BJ (cell line): ENCODE measurements at places on chromosomes 1 and 21.

GRCh38 chr1:57422271-57423134 lies 1.4 kb downstream of the DAB1 start:
- DNase-seq = no peak

DNA sequence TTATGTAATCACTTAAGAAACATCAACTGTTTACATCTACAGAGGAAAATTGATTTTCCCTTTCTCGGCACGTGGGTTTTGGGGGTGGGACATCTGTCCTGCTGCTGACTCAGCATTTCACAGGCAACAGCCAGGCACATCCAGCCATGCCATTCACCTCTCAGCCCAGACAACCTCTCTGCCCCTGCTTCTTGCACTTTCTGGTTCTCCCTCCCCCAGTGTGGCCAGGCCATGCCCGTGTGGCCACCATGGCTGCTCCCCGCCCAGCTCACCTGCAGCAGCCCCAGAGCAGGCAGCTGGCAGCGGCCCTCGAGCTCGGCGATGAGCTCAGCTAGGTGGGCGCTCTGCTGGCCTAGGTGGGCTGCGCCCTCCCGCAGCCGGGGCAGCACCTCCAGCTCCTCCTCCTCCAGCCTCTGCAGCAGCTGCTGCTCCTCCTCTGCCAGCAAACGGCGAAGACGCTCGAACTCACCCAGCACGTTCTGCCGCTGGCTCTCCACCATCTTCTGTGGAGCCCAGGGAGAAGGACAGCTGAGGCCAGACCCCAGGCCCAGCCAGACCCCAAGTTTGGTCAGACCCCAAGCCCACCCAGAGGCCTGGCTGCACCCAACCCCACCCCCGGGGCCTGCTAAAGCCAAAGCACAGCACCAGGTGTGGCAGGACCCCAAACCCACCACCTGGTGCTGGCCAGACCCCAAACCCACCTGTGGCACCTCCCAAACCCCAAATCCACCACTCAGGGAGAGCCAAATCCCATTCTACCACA lies 5.8 kb downstream of the TRIM11 start:
- DNase-seq = no peak

DNA sequence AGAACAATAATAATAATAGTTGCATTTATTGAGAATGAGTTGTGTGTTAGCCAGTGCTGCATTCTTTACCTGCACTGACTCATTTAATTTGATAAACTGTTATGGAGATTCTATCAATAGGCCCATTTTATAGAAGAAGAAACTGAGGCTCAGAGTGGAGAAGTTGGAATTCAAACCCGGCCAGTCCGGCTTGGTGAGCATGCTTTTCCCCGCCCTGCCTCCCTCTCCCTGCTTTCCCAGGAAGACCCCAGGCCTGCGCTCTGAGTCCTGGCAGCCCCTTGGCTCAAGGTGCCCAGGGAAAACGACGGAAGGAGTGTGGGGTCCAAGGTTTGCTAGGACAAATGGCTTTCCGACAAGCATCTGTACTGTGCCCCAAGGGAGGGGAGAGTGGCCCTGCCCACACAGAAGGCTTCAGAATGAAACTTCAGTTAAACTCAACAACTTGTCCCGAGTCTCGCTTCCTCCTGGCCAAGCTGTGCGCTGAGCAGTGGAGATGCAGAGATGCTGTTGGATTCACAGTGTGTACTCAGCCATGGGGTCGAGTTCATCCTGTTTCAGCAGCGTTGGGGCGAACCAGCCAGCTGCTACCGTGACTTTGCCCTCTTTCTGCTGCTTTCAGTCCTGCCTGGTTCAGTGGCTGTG lies 23.3 kb upstream of the PADI6 start:
- no peak for DNase-seq

DNA sequence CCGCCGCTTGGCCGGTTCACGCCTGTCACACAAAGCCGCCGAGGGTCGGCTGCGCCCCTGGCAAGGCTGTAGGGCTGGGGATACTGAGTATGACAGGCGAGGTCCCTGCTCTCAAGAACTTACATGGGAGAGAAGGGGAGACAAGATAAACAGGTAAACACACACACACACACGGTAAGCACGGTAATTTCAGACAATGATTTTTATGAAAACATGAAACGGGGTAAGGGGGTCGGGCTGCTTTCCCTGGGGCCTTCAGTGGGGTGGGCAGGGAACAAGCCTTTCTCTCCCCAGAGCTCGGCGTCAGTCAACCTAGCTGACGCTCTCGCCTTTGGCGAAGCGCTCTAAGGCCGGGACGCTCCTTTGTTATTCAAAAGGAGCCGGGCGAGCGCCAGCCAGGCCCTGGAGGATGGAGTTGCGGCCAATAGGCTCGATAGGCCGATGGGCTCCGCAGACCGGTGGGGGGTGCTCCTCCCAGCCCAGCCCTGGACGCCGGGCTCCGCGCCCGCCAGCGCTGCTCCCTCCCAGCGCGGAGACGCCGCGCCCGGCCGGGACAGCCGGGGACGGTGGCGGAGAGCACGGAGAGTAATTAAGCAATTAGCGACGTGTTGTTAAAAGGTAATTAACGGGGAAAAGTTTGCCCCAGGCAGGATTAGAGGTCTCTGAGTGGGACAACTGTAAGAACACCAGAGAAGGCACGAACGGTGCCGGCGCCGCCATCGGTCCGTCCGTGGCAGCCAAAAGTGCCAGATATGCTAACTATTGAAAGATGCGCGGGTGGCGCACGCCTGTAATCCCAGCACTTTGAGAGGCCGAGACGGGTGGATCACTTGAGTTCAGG lies 950 bp upstream of the INKA2 start:
- no peak for DNase-seq

DNA sequence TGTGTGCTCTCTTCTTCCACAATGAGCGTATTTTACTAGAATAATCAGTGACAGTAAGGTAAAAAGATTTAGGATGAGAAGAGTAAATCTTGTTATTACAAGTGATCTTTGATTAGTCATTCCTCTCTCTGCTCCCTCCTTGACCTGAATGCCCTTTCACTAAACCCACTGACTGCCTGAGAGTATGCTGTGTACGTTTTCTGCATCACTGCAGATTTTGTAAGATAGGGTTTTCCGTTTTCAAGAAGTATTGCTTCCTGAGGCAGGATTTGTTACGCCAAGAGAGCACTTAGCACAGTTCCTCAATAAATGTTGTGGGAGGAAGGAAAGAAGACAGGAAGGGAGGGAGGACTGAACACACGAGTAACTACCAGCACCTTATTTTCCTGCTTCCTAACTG lies 7.7 kb upstream of the LAMB3 start:
- DNase-seq = no peak

DNA sequence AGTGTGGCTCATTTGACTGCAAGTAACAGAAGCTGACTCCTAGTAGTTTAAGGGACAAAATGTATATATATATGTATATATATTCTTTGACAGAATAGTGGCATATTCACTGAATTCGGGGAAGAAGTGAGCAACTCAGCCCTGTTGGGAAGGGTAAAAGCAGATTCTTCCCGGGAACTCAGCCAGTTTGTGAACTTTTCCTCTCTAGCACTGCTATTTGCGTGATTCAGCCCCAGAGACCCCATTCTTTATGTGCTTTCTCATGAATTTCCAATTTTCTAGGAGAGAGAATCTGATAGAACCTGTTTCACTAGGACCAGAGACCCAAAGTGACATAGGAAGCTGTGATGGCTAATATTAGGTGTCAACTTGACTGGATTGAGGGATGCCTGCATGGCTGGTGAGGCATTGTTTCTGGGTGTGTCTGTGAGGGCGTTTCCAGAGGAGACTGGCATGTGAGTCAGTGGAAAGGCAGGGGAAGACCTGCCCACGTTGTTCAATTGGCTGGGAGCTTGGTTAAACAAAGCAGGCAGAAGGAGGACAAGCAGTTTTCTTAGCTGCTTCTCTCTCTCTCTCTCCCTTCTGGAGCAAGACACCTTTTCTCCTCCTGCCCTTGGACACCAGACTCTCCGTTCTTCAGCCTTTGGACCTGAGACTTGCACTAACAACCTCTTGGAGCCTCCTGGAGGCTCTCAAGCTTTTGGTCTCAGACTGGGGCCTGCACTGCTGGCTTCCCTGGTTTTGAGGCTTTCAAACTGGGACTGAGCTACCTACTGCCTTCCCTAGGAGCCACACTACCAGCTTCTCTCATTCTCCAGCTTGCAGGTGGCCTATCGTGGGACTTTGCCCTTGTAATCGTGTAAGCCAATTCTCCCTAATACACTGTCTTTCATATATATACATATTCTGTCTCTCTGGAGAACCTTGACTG lies 93.4 kb upstream of the KCNK1 start:
- DNase-seq = no peak

DNA sequence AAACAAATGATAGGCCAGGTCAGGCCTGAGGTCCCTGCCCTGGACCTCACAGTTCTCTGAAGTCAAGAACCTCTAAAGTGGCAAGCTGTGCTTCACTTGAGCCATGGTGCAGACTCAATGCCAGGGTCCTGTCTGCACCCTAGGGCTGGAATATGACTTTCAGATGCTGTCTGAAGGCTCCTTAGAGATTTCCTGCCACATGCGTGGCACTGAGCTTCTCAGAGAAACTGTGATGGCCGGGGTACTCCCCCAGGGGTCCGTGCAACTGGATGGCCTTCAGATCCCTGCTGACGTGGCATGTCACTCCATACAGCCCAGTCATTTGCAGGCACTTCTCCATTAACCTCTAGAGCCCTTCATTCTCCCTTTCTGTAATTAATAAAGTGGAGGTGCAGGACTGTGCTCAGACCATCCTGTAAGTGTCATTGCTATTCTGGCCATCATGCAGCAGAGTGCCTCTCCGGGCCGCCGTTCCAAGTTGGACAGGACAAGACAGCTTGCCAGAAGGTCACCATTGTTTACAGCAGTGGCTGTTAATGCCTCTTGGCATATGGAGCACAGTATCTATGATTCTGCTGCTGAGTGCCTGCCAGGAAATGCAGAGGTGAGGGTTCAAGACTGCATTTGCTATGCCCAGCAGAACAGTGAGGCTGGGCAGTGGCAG lies 205.1 kb upstream of the COA6 start:
- DNase-seq = no peak

DNA sequence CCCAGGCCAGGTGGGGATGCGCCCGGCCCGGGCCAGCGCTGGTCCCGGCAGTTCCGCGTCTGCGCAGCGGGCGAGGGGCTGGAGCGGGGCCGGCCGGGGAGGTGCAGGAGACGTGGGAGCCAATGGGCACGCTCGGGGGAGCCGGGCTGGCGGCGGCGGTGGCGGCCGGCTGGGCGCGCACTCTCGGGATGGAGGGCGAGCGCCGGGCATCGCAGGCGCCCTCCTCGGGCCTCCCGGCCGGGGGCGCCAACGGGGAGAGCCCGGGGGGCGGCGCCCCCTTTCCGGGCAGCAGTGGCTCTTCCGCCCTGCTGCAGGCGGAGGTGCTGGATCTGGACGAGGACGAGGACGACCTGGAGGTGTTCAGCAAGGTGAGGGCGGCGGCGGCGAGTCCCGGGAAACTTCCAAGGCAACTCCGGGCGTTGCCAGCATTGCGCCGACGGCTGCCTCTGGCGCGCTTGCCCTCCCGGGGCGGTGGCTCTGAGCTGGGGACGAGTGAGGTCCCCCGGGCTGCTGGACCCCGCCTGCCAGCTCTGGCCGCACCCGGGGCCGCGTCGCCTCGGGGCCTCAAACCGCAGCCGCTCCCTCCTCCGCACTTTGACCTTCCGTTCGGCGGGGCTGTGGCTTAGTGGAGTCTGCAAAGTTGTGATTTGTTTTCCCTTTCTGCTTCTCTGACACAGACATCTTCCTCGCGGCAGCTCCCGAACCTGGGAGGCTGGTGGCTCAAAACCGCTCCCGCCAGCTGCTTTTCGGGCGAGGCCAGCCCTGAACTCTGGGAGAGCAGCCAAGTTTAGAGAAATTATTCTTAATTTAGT lies at the start of gene SNX7:
TSS of gene SNX7 (plus strand) at position 178 of the 812 bp plus-strand sequence. CDS start at position 189, 11 bp downstream.
- no peak for DNase-seq
